ENCODE measurements at places on chromosomes 5 and 9.

DNA sequence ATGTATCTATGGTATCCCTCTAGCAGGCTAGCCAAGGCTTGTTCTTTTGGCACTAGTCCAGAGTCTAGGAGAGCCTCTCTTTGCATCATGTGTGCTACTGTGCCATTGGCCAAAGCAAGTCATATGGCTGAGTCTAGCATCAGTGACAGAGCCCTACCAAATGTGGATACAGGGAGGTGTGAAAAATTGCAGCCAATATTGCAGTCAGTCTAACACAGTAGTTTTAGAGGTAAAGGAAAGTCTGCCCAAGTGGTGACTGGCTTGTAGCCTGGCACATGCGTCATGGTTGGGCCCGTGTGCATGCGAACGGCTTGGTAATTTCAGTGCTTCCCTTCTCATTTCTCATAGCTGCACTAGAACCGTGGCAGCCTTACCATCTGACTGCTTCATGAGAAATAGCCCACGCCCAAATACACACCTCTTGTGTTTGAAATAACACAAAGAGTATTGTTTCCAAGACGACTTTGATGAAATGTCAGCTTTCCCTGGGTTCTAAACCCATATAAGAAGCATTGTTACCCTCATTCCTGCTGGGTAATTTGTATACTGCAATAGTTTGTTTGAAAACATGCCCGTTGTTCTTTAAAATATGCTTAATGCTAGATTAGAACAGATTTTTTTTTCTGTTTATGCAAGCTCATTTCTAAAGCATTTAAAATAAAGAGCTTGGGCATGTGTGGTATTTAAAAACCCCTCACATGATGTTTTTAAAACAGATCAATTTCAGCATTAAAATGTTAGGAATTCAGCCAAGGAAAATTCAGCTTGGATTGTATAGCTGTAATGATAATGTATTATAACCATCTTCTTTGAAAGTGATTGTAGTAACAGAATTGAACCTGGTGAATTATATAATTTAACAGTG is 113.2 kb downstream of the TLE4 start:
- no peak for DNase-seq

- no peak for DNase-seq
Measured at GRCh38 chr5:157366741-157367674, 93.0 kb upstream of the NIPAL4 start.

GRCh38 chr9:72300873-72301272 is 64.1 kb downstream of the ZFAND5 start:
- no peak for DNase-seq

GRCh38 chr9:135811801-135812200 is 95.5 kb downstream of the CAMSAP1 start:
- DNase-seq, result no peak

DNA sequence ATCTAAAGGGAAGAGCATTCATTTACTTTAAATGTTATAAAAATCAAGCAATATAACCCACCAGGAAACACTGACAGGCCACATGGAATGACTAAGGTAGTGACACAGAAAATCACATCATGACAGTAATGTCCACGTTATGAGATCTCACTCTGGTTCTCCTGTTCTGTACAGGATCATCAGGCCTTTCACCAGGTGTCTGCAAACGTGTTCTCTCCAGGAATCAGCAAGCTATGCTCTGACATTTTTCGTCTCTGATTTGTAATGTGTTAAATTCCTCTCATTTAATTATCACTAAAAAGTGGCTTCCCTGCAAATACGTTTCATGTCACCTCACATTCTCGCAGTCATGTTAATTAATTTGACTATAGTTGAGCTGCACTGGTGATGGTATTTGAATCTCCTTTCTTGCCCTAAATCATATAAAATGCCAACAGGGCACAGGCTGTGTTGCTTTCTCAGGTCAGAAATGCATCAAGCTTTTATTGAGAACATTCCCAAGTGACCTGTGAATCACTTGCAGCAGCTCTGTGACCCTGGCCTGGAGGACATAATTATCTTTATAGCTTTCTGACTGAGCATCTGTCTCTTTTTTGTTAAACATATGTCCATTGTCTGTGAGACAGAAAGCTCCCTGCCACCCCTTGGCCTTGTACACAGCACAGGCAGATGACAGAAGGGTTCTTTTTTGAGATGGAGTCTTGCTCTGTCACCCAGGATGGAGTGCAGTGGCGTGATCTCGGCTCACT is 196.2 kb downstream of the DIRAS2 start:
- DNase-seq, result no peak

DNA sequence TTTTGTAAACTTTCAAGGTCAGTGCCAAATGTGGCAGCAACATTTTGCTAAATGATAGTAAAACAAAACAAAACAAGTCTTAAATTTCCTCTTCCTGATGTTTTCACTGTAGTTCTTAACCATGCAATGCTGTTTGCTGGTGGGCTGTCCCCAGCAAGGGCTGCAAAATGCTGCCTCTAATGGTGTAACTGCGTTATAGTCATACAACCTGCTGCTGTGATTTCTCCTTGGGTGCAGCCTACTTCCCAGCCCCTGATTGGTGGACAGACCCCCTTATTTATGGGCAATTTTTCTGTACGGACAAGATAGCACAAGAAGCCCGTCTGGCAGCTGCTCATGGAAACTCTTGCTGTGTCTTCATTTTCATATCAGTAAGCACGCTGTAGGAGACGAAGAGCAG is 26.6 kb upstream of the PIP5K1B start:
- no peak for DNase-seq

GRCh38 chr5:173672891-173673290 is 56.4 kb upstream of the BOD1 start:
- no peak for DNase-seq

DNA sequence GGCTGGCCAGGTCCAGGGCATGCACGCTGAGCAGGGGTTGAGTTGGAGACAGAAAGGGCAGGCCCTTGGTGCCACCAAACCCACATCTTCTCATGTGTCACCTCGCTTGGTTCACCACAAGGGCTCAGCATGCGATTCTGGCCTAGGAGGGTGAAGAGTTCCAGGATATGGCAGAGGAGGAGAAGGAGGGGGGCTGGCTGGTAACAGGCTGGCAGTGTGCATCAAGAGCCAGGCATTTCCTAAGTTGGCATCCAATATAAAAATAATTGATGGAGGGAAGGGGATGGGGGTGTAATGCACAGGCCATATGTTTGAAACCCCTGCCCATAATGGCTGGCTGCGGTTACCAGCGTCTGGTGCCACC is 255.6 kb downstream of the NFIB start:
- DNase-seq, result no peak

- DNase-seq, result no peak
Measured at GRCh38 chr5:150101023-150101422, 14.7 kb upstream of the CSF1R start.

GRCh38 chr5:126003309-126003708 is 419.9 kb upstream of the GRAMD2B start:
- no peak for DNase-seq

GRCh38 chr5:168012006-168012405 is 279.4 kb upstream of the WWC1 start:
- no peak for DNase-seq

DNA sequence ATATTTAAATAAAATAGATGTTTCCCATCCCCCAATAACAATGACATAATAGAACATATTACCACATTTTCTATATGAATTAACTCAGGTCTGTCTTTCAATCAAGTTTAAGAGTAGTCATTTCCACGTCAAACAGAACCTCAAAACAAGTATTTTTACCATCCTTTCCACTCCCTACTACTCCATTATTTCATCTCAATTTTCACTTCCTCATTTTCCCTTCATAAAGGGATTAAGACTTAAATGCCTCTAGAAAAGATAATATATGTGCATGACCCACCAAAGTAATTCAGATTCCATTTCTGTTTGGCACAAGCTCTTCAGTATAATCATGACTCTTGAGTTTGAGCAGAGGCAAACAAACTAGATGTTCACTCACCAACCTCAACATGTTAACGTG is 40.4 kb downstream of the ELOVL7 start:
- no peak for DNase-seq

DNA sequence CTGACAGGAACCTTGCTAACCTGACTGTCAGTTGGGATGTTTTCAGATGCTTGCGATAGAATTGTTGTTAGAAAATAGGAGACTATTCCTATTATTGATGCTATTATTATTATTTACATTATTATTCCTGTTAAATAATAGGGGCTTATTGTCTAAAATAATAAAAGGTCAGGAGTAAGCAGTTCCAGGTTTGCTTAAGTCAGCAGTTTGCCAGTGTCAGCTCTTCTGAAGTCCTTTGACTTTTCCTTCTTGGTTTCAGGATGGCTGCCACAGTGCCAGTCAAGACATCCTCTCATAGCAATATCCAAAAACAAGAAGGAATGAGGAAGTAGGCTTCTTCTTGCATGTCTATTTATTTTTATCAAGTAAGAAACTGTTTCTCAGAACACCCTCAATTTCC is 141.7 kb upstream of the MARCHF11 start:
- no peak for DNase-seq

GRCh38 chr9:135840539-135840938 is 66.8 kb downstream of the CAMSAP1 start:
- no peak for DNase-seq

- DNase-seq, result no peak
Measured at GRCh38 chr9:121268598-121268850, 562 bp downstream of the GSN start.

DNA sequence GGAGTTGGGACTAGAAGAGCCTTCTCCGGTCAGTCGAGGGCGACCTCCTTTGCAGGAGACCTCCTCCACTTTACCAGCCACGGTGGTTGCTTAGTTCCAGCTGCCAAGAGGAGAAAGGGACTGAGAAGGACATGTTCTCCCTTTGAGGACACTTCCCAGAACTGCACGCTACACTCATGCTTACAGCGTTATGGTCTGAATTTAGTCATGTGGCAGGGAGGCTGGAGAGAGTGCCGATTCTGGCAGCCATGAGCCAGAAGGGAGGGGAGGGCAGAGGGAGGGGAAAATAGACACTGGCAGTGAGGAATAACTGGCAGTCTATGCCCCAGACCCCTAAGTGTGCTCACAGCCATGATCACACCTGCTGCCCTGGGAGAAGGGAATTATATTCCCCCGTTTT is 47.8 kb downstream of the TSPAN17 start:
- no peak for DNase-seq

DNA sequence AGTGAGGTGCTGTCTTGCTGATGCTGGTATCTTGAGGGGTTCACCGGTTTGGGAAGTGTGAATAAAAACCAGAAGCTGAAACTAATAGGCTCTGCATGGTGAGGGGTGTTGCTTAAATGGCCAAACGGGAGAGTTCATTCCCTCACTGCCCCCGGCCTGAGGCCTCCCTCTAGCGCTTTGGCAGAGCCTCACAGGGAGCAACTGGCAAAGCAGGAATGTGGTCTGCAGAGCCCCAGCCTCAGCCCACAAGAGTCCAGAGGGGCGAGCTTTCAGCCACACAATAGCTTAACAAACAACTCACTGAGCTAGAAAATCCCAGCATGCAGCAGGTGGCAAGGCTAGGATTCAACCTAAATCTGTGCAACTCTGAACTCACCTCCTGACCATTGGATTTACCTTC is 234.8 kb downstream of the MED10 start:
- DNase-seq, result no peak

DNA sequence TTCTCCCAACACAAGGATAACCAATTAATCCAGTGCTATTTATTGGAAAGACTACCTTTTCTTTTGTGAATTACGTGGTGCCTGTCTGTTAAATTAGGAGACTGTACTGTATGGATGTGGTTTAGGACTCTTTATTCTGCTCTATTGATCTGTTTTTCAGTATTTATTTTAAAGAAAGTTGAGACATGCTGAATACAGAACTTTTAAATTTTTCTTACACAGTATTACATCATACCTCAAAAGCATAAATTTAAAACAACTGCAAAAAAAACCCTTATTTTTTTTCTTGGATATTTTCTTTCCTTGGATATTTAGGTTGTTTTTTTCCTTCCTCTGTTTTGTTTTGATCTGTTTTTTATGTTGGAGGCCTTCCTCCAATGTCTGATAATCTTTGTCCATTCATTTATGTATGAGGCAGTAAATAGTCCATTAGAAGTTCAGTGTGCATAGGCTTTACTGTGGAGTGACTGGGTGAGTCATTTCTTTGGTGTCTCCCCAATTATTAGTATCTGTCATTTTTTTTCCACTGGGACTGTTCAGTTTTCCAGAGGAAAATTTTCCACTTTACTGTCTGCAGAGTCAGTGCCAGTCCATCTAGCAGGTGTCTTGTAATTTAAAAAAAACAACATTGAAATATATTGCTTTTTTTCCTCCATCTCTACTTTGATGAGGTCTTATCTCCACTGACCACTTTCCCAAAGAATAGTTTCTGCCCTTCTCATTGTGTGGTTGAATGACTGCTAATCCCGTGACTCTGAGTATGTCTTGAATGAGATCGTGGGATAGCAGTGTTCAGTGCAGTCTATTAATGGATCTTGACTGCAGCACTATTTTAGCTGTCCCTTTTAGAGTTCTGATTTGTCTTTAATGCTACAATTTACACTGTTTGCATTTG is 15.2 kb downstream of the CYSTM1 start:
- DNase-seq, result no peak

GRCh38 chr5:150783422-150783928 is 4.9 kb downstream of the SMIM3 start:
- peak; percentile 82 for DNase-seq

DNA sequence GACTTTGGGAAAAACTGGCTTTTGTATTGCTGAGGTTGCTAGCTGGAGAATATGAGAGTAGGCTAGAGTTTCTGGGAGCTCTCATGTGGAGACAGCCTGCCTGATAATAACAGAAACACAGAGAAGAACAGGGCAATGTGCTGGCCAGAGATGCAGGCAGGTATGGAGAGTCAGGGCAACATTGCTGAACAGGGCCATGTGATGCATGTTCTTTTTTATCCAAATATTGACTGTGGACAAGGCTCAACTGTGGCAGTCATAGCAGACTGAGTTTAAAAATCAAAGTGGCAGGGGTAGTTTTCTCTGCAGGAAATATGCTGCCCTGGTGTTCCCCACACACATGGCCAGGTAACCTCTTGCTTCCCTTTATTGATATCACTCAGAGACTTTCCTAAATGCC is 381.1 kb downstream of the RASEF start:
- DNase-seq, result no peak

- no peak for DNase-seq
Measured at GRCh38 chr9:81132318-81132717, 557.0 kb downstream of the TLE1 start.

- no peak for DNase-seq
Measured at GRCh38 chr9:129549684-129550083, 71.2 kb downstream of the C9orf50 start.

DNA sequence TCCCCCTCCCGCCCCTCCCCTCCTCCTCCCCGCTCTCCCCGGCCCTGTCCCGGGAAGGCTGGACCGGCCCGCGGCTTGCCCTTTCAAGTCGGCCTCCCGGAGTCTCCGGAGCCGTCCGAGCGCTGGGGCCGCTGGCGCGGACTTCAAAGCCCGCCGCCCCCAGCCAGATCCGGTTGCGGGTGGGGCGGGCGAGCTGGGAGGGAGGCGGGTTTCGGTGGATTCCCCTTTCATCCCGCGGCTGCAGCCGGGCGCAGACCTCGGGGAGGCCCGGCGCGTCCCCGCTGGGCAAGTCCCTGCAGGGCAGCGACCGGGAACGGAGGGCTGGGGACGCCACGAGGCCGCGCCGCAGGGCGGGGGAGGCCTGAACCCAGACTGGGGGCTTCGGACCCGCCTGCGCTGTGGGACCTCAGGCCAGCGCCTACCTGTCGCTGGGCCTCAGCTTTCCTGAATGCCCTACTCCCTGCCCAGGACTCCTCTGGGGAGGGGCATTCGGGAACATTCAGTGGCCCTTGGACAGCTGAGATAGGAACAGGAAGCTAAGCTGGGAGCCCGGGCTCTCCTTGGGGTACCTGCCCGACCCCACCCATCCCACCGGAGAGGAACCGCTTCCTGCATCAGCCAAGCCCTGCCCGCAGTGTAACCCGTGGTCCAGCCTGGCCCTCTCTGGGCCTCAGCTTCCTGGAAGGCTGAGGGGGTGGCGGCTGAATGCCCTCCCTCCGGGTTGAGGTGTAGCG is 23.4 kb downstream of the C9orf50 start:
- peak; percentile 47 for DNase-seq

All from CD4-positive, alpha-beta T cell treated with Interleukin-4 for 1 hour (primary cell).